ENCODE measurements at places on chromosomes 6 and 20.
A peak's percentile ranks its signal among the peaks of the same experiment; 100 is the strongest.

DNA sequence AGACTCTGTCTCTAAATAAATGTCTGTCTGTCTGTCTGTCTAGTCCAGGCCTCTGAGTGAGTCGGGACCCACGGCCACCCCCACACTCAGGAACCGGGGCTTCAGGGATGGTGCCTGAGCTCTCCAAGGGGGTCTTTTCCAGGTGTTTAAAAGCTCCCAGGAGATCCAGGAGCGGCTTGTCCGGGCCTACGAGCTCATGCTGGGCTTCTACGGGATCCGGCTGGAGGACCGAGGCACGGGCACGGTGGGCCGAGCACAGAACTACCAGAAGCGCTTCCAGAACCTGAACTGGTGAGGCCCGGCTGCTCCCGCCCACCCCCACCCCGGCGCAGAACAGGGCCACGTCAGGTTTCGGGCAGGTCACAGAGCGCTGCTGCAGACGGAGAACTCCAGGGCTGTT is 5.5 kb upstream of the COL9A3 start:
- no peak for DNase-seq

- DNase-seq: no peak
Observed at GRCh38 chr20:36028106-36028808, 59.9 kb downstream of the CNBD2 start.

DNA sequence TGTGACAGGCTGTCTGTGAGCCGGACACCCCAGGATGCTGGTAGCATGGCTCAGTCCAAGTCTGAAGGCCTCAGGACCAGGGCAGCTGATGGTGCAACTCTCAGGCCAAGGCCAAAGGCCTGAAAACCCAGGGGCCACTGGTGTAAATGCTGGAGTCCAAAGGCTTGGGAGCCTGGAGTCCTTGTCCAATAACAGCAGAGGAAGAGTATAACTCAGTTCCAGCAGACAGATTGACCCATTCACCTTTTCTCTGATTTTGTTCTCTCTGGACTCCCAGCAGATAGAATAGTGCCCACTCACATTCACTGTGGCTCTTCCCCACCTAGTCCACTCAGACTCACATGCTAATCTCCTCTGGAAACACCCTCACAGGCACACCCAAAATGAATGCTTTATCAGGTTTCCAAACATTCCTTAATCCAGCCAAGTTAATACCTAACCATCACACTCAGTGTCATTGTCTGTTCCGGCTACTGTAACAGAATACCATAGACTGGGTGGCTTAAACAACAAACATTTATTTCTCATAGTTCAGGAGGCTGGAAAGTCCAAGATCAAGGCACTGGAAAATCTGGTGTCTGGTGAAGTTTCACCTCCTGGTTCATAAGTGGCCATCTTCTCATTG is 5.0 kb upstream of the TRAF3IP2 start:
- no peak for DNase-seq

DNA sequence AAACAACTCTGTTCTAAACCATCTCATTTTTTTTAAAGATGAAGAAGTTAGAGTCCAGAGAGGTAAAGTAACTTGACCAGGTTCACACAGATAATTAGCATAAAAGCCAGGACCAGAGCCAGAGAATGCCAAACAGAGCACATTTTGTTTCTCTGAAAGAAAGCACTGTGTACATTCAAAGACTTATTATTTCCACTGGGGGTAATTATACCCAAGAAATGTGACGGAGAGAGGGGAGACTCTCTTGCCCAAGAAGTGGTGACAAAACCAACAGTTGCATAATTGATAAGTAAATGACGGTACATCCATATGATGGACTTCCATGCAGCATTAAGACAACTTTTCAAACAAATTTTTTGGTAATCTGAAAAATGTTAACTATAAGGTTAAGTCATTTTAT is 111.6 kb downstream of the RTN4IP1 start:
- no peak for DNase-seq

DNA sequence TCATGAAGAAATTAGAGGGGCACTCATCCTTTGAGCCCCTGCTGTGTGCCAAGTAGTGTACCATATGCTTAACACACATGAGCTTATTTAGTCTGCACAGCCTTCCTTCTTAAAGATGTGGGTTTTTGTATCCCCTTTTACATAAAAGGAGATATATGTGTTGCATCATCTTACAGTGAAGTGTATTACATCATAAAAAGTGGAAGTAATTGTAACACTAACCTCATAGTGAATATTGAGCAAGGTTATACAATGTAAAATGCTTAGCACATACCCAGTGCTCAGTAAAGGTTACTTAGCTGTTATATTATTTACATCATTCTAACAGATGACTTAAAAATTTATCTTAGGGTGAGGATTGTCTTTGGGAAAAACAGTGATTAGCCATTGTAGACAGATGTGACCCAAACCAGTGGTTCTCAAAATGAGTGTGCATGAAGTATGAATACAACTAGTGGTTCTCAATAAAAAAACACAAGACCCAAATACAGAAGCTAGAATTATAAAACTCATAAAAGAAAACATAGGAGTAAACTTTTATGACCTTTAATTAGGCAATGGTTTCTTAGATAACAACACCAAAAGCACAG is 3.8 kb upstream of the PIGU start:
- no peak for DNase-seq

DNA sequence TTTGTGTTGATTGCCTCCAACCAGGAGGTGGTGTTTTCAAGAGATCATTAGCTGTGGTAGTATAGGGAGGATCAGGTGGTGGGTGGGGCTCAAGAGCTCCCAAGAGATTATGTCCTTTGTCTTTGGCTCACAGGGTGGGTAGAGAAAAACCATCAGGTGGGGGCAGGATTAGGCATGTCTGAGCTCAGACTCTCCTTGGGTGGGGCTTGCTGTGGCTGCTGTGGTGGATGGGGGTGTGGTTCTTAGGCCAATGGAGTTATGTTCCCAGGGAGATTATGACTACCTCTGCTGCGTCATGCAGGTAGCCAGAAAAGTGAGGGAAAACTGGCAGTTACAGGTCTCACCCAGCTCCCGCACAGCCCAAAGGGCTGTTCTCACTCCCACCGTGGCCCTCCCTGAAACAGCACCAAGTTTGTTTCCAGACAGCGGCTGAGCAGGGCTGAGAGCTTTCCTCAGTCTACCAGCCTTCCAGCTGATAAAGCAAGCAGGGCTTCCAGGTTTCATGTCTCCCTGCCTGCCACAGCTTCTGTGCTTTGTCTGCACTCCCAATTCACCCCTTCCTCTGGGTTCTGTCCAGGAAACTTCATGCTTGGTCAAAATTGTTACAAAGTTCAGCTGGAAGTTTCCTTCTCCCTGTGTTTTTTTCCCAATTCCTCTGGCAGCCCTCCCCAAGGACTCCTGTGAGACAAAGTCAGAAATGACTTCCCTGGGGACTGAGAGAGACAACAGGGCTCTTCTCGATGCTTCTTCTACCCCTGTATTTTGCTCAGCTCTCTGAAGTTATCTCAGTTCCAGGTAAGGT is 481.1 kb upstream of the MAN1A1 start:
- DNase-seq: no peak

DNA sequence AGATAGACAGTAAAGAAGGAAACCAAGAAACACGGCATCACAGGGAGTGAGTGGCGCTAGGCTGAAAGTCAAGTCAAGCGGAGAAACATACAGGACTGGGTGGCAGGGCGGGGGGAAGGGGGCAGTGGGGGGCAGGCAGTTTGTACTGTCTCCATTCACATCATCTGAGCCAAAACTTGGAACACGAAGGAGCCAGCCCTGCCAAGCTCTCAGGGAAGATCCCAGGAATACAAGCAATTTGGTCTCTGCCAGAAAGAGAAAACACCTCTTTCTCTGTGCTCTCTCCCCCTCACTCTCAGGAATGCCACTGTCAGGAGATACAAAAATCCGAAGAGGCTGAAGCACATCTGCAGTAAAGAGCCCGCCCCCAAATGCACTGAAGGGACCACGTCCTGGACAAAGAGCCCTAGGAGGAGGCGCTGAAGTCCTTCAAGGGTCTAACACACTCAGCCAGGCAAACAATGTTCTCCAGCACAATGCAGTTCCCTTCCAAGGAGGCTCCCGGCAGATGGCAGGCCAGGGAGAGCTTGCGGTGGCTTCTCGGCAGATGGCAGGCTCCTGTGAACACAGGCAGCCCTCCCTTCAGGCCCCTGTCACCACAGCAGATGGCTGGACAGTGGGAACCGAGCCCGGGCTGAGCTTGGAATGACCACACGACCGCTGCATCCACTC is 90.0 kb downstream of the ATP9A start:
- DNase-seq: no peak

- DNase-seq: no peak
Observed at GRCh38 chr20:9916761-9917160, 77.9 kb upstream of the PAK5 start.

GRCh38 chr6:148599967-148600426 is 146.8 kb upstream of the UST start:
- no peak for DNase-seq

GRCh38 chr6:119350202-119350951 is 816 bp upstream of the MAN1A1 start:
- DNase-seq: peak; percentile 44
